ENCODE measurements at places on chromosomes 13 and 19.

DNA sequence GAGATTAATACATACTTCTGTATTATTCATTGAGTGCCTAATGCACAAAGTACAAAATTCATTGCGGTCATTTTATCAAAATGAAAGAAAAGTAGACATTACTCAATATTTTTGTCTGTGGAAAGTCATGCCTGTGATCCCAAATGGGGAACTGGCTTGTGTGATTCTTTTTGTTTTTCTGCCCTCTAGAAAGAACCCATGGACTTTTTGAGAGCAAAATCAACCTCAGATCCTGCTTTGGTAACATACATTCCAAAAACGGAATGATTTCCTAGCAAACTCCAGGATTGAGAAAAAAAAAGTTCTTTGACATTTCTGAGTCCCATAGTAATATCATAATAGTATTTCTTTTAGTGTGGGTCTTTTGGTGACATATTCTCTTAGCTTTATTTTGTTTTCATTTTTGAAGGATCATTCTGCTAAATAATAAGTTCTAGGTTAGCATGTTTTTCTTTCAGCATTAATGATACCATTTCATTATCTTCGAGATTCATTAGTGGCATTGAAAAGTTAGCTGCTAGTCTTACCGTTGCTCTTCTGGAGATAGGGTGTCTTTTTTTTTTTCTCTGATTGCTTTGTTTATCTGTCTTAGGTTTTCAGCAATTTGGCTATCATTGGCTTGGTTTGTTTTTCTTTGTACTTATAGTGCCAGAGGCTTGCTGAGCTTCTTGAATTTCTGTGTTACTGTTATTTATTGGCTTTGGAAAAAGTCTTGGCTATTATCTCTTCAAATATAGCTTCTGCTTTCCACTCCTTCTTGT lies 102.4 kb upstream of the CSNK1A1L start:
- no peak for DNase-seq

DNA sequence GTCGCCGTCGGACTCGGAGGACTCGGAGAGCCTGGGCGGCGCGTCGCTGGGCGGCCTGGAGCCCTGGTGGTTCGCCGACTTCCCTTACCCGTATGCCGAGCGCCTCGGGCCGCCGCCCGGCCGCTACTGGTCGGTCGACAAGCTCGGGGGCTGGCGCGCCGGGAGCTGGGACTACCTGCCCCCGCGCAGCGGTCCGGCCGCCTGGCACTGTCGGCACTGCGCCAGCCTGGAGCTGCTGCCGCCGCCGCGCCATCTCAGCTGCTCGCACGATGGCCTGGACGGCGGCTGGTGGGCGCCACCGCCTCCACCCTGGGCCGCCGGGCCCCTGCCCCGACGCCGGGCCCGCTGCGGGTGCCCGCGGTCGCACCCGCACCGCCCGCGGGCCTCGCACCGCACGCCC lies 2.5 kb upstream of the GRWD1 start:
- DNase-seq: no peak

- DNase-seq: no peak
These were observed 49.1 kb downstream of the NFIX start for GRCh38 chr19:13044231-13044836.

DNA sequence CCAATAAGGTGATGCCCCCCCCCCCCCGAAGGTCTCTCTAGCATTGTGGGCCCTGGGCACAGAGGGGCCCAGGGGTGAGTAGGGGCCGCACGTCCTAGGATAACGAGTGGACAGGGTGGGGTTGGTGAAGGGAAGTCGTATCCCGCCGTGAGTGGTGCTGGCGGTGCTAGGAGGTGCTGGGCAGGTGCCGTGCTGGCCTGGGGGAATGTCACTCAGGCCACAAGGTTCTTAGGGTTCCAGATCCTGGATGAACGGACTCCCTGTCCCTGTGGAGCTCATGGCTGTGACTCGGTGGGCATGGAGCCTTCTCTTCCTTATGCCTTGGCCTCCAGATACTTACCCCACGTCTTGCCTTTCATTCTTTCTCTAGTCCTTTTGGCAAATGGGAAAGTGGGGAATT lies 157.4 kb upstream of the SOX1 start:
- no peak for DNase-seq

DNA sequence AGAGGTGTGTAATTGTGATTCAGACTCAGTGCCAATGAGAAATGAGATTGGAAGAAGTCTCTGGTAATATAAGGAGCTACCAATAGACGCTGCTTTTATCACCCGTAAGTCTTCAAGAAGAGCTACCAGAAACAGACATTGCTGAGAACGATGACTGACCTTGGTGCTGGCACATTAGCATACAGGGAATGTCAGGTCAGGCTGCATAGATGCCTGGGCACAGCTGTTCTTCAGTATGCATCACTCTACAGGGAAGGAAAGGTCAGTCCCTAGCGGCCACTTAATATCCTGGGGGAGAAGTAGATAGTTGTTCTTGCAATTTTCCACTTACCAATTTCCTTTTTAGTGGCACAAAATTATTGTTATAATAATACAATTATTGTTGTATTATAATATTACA lies 380.4 kb downstream of the PCDH9 start:
- no peak for DNase-seq

DNA sequence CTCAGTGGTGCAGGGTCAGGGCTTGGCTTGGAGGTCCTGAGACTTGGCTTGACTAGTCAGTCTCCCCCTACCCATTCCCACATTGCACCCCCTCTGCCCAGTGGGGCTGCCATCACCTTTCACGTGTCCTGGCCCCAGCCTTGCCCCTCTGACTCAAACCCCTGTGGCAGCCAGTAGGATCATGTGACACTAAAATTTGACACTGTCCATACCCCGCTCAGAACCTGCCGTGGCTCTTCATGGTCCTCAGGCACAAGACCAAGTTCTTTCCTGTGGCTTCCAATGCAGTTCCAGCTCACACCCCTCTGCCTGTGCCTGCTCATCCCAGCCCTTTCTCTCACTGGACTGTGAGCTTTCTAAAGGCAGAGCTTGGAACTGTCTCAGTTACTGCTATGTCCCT lies 2.2 kb downstream of the PSMD8 start:
- DNase-seq: no peak

GRCh38 chr19:41276231-41276630 lies 12.1 kb downstream of the HNRNPUL1 start:
- DNase-seq: no peak

DNA sequence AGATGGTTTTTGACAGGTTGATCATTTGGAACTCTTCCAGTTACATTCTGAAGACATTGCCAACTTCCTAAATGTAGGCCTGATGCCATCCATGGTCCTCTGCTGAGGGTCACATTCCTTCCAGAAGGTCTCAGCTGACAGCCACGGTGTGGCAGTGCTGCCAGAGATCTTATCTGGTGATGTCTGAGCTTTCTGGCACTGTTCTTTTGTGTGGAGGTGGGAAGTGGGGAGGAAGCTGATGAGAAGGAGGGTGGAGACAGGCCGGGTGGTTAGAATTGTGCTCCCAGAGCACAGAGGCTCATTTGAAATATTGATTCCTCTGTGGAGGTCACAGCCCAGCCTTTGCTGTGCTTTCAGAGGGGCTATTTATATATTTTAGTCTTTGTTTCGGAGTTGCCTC lies 16.1 kb upstream of the MTIF3 start:
- peak; percentile 27 for DNase-seq

- no peak for DNase-seq
These were observed 279.1 kb downstream of the FGF9 start for GRCh38 chr13:21949818-21950429.

DNA sequence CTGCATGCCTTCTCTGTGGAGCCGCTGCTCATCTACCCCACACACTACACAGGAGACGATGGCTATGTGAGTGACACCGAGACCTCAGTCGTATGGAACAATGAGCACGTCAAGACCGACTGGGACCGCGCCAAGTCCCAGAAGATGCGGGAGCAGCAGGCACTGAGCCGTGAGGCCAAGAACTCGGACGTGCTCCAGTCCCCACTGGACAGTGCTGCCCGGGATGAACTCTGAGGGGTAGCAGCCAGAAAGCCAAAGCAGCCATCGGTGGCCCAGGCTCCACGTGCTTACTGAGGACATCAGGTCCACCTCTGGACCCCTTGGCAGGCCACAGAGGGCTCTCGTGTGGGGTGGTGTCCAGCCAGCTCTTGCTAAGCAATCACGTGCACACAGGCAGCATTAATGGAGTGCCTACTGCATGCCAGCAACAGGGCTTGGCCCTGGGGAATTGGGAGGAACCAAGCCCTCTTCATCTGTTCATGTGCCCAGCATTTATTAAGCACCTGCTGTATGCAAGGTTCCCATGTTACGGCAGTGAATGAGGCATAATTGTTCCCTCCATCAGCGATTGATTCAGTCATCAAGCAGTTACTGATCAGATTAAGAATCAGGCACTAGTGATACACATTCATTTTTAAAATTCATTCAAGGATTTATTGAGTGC lies 25.9 kb downstream of the COLGALT1 start:
- no peak for DNase-seq

GRCh38 chr13:48500652-48501197 lies 32.2 kb downstream of the RCBTB2 start:
- peak; percentile 69 for DNase-seq

DNA sequence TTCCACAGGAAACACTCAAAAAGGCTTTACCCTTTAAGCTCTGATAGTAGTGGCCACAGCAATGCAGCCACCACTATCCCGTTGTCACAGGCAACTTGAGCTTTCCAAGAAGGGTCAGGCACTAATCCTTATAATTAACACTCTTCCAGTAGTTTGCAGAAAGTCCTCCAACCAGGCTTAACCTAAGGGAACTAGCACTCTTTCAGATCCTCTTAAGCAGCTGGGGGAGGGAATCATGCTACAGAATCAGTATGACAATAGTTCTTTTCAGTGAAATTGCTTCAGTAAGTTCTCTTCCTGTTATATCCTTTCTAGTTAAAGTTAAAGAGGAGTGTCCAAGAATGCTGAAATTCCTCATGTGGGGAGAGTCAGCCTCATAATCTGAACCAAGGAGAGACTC lies 82.2 kb downstream of the TNFSF11 start:
- no peak for DNase-seq

- no peak for DNase-seq
These were observed 202.8 kb upstream of the IRS2 start for GRCh38 chr13:109989155-109989554.

DNA sequence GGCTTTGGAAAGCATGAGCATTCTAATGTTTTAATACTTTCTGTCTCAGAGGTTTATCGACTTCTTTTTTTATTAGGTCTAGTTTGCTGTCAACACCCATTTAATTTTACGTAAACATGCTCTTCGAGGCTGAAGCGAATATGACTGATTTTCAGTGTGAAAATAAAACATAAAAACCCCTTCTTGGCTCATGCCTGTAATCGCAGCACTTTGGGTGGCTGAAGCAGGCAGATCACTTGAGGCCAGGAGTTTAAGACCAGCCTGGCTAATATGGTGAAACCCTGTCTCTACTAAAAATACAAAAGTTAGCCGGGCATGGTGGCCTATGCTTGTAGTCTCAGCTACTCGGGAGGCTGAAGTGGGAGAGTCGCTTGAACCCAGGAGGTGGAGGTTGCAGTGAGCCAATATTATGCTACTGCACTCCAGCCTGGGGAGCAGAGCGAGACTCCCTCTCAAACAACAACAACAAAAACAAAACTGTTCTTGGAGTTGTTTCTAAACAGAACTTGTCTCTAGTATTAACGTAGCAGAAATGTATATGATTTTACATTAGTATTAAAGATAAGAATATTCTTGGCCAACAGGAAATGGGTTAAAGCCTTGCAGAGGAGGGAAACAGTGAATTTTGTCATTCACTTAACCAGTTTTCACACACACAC lies 7.1 kb upstream of the IGFL3 start:
- DNase-seq: no peak

GRCh38 chr13:75398072-75398471 lies 83.9 kb downstream of the TBC1D4 start:
- no peak for DNase-seq

DNA sequence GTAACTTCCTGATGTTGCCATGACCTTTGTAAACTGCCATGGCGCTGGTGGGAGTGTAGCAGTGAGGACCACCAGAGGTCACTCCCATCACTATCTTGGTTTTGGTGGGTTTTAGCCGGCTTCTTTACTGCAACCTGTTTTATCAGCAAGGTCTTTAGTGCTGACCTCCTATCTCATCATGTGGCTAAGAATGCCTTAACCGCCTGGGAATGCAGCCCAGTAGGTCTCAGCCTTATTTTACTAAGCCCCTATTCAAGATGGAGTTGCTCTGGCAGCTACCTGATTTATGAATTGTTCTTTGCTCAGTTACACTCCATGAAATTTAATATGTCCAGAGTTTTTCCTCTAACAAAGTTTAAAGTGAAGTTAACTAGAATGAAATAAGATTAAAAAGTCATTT lies 4.6 kb upstream of the EPS15L1 start:
- DNase-seq: no peak

DNA sequence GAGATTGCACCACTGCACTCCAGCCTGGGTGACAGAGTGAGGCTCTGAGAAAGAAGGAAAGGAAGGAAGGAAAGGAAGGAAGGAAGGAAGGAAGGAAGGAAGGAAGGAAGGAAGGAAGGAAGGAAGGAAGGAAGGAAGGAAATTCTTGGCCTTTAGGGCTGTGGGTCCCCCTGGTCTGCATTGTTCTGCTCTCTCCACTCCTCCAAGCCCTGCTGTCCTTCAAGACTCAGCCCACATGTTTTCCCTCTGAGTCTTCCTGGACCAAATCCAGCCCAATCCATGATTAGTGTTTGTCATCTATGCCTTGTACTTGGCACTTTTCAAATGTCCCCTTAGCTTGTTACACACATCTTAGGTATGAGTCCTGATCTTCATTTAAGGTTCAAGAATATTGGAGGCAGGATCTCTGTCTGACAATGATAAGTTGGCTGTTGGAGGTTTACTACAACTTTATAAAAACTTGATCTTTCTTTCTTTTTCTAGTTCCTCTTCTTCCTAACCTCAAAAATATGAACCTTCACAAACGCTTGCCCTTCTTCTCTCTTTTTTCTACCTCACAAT lies 48.8 kb upstream of the INTS6 start:
- DNase-seq: no peak

DNA sequence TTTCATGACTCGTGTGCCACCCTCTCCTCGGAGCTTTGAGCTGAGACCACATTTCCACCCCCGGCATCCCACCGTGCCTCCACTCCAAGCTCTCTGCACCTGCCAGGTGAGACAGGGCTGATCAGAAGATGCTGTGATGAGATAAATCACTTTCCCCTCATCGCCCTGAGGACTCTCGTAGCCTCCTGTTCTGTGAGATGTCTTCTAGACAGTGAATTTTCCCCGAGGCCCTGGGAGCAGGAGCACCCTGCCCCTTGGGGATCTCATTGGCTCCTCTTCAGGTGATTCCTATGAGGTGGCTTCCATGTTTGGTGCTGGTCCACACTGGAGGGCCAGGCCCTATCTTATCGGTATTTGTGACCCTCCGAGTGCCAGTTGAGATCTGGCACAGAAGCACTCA lies 154.0 kb upstream of the TSHZ3 start:
- no peak for DNase-seq

- no peak for DNase-seq
These were observed 1.8 kb upstream of the MYBPC2 start for GRCh38 chr19:50430888-50431342.

GRCh38 chr13:50208826-50209335 lies 193.6 kb downstream of the KCNRG start:
- peak; percentile 40 for DNase-seq

GRCh38 chr19:32168111-32168510 lies 177.3 kb upstream of the ZNF507 start:
- no peak for DNase-seq
